Mucosa of gallbladder (tissue), 1 donor: ENCODE measurements at places on chromosomes 2 and 18. TPM values are rescaled to one million over a fixed set of nuclear protein-coding genes. Genes with fewer than 3 reads are reported as not detected.

Gene TCF23
- total RNA-seq: 0.12 TPM

Gene CCDC102B
- total RNA-seq: 9.4 TPM

Gene GLI2
- 9.2 TPM for total RNA-seq

Gene ACADL
- 3.8 TPM for total RNA-seq

Gene RTP5
- not detected for total RNA-seq

Gene GPR55
- 0.37 TPM for total RNA-seq

Gene QPCT
- total RNA-seq: 7.9 TPM

Gene REG3G
- 0.66 TPM for total RNA-seq

Gene BCL11A
- total RNA-seq: 21.3 TPM

Gene KCNJ13
- 3.0 TPM for total RNA-seq

Gene ZNF804A
- total RNA-seq: 4.1 TPM

Gene MOCOS
- total RNA-seq: 7.5 TPM

Gene DTNA
- 53.4 TPM for total RNA-seq

Gene CXCR1
- not detected for total RNA-seq

Gene GPR75
- 2.2 TPM for total RNA-seq
